Esophagus squamous epithelium (tissue), 5 donors: ENCODE measurements at places on chromosomes 12 and 14.

DNA sequence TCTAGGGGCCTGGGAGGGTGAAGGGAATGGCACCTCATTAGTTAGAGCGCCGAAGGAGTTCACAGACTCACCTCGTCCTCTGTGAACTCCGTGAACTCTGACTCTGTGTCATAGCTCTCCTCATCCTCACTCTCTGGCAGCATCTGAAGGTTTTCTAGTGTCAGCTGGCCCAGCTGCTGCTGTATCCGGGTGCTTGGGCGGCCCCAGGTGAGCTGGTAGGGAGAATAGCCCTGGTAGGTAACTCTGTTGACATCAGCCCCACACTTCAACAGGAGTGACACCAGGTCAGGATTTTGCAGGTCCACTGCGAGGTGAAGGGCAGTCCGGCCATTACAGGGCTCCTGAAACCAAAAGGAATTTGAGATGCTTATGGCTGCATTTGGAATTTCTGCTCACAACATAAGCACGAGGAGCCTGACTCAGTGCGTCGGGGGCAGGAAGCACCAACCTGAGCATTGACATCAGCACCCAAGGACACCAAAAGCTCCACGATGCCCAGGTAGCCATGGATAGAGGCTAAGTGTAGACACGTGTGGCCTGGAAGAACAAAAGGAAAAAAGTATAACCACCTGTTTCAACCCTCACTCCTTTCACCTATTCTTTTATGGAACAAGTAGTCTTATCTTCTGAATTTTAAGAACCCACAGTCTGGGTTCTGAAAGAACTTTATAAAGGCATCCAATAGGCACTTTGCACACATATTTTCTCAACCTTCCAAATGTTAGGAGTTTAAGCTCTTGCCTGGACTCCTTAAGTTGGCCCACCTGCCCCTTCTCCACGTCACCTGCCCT lies 2.0 kb downstream of the NFKBIA start:
- no peak for DNase-seq

- DNase-seq: no peak
These were observed 88.1 kb downstream of the PPP2R5E start for GRCh38 chr14:63454863-63455622.

GRCh38 chr12:106079148-106079738 lies 59.5 kb downstream of the NUAK1 start:
- no peak for DNase-seq

GRCh38 chr14:93044556-93044955 lies 71.2 kb downstream of the ITPK1 start:
- no peak for DNase-seq

DNA sequence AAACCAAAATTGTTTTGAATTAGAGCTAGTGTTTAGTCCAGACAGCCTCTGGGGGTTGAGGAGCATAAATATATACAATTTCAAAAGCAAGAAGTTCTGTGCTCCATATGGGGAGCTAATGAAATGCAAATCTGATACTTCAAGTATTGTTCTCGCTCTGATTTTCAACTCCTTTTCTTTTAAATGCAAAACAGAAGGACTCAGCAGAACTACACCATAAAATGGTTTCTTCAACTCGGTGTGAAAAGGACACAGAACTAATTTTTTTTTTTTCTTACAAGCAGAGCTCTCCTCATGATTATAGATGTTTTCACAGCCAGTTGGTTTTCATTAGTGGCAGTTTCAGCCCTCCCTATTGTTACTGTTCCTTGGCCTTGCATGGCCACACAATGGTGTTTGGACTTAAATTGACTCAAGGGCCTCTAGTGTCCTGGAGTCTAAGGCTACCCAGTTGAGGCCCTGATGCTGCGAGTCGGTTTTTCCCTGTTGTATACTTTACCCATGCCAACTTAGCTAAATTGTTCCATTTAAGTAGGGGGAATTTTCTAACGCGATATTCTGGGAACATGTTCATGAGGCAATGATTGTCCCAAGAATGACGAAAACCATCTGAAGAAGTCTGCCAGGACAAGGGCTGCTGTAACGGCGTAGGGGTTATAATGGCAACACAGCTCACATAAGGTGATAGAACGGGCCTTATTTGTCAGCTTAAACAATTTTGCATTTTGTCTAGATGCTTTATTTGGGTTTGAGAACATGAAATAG lies 120.3 kb downstream of the GPR135 start:
- no peak for DNase-seq

- no peak for DNase-seq
These were observed 1.6 kb downstream of the PHLDA1 start for GRCh38 chr12:76029982-76030340.

DNA sequence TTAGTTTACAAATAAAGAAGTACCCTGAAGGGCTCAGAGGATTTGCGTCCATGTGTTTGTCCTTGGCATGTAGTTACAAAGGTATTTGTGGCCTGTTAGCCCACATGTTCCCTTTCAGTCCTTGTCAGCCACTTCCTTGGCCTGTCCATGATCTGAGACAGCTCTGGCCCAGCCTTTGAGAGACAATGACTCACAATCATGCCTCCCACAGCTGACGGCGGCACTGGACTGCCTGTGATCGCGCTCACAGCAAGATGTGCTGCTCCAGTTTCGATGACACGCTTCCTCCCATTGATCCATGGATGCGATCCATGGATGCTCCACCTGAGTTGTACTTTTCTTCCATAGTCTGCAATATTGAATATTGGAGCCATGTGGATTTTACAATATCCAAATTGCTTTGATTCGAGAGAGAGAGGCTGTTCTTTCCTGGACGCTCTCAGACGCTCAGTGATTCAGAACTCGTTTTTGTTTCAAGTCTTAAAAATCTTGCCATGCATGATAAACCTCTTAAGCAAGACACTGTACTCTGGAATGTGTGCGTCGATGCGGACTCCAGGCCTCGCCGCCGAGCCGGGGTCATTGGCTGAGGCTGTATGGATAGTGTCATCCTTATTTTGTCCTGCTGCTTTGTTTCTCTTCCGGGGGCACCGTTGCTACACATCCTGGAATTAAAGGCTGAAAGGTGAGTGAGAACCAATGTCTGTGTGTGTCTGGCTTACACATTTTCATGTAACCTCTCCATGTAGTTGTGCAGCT lies 220.1 kb downstream of the GLT1D1 start:
- DNase-seq: no peak

- no peak for DNase-seq
These were observed 86.8 kb upstream of the ADAMTS20 start for GRCh38 chr12:43638806-43639205.
